Effector memory CD8-positive, alpha-beta T cell (primary cell): ENCODE measurements at places on chromosomes 1 and 21.

DNA sequence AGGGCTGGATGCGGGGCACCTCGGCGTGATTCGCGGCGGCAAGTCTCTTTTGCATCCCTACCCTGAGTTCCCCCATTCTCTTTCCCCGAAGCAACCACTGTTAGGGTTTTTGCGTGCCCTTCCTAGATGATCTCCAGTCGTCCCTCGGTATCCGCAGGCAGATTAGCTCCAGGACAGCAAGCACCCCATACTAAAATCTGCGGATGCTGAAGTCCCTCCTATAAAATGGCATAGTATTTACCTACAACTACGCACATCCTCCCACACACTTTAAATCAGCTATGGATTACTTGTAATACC is 22.8 kb upstream of the CFAP126 start:
- H3K27me3 ChIP-seq, result no peaks in the 10 kb centered on the region
- H3K4me3 ChIP-seq, result peak overlapping the region; percentile 82
- peaks cover 6% of the 10 kb centered on the region for H3K36me3 ChIP-seq
- no peak for DNase-seq
- H3K27ac ChIP-seq, result peak overlapping the region; percentile 93
- H3K4me1 ChIP-seq, result peaks cover 8% of the 10 kb centered on the region

- no peak overlapping the region for H3K27ac ChIP-seq
- H3K4me3 ChIP-seq, result no peak overlapping the region
- no peak for DNase-seq
- H3K27me3 ChIP-seq, result peaks cover 15% of the 10 kb centered on the region
- no peaks in the 10 kb centered on the region for H3K36me3 ChIP-seq
- H3K4me1 ChIP-seq, result no peaks in the 10 kb centered on the region
Measured at GRCh38 chr1:204174958-204175357, 8.8 kb upstream of the REN start.

DNA sequence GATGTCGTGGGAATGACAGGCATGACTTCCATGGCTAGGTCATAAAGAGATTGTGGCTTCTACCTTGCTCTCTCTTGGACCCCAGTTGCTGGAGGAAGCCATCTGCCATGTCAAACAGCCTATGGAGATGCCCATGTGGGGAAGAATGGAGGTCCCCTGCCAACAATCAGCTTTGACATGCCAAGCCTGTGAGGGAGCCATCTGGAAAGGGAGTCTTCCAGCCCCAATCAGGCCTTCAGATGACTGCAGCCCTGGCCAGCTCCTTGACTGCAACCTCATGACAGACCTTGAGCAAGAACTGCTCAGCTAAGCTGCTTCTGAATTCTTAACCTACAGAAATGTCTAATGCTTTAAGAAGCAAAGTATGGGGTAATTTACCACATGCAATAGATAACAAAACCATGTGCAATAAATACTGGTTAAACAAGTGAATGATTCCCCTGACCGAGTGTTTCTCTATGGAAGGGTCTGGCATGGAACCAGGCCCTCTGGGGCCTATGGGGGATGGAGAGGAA is 187.1 kb downstream of the HIVEP3 start:
- no peaks in the 10 kb centered on the region for H3K36me3 ChIP-seq
- no peaks in the 10 kb centered on the region for H3K27me3 ChIP-seq
- H3K4me1 ChIP-seq, result peaks cover 46% of the 10 kb centered on the region
- peak overlapping the region; percentile 13 for H3K27ac ChIP-seq

DNA sequence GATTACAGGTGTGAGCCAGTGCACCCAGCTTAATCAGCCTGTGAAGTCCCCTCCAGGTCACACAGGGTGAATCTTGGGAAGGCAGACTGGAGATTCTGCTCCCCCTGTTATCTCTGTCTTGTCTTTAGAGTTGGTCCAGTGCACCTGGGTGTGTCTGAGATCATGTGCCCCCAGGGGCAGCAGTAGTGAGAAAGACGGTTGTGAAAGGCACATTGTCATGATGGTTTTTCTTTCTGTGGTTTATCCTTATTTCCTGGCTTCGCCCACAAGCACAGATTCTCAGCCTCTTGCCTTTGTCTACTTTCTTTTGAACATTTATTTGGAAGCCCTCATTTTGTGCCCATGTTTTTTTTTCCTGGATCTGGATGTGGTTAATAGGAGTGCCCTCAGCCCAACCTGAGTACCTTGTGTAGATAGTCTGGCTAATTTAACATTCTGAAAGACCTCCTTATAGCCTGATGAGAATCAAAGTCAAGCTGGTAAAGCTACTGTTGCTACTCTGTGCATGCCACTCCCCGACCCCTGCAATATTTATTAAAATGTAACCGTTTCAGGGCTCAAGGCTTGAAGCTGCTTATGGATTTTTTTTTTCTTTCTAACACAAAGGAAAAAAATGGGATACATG is 23.7 kb downstream of the UCK2 start:
- no peak for DNase-seq
- H3K36me3 ChIP-seq, result peaks cover 2% of the 10 kb centered on the region
- peaks cover 28% of the 10 kb centered on the region for H3K4me1 ChIP-seq
- peak overlapping the region; percentile 40 for H3K4me3 ChIP-seq
- H3K27ac ChIP-seq, result no peak overlapping the region

DNA sequence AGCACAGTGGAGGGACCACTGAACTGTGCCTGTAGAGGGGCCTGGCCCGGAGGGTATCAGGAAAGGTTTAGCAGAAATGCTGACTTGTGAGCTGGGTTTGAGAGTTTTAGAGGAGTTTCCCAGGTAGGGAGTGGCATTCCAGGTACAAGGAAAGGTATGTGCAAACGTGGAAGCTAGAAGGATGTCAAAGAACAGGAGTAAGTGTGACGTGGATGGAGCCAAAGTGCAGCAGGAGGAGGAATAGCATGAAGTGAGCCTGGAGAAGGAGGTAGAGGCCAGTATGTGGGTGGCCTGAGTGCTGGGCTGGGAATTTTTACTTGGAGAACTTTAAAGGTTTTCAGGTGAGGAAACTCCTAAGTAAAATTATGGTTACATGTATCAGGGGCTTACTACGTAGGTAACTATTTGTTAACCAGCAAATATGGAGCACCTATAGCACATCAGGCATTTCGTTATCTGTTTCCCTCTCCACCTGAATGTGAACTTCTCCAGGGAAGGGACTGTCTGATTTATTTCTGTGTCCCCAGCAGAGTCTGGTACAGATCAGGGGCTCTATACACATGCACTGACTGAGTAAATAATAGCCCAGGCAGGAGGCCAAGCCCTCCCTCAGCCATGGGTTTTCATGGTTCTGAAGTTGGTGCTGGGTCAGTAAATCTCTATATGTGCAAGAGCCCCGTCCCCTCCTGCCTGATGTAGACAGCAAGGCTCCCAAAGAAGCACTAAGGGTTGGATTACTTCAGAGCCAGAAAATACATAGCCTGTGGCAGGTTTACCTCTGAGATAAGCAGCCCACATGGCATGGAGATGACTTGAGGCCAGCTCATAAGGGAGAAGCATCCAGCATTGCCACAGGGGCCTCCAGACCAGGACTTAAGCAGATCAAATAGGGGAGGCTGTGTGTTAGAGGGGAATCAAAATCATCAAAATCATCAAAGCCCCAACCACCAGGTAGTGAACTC is 43.4 kb downstream of the CDCP2 start:
- no peak overlapping the region for H3K27ac ChIP-seq
- no peaks in the 10 kb centered on the region for H3K27me3 ChIP-seq
- DNase-seq, result no peak
- peaks cover 4% of the 10 kb centered on the region for H3K36me3 ChIP-seq

GRCh38 chr1:197904126-197904787 is 1.8 kb downstream of the C1orf53 start:
- H3K36me3 ChIP-seq, result peaks cover 6% of the 10 kb centered on the region
- H3K4me3 ChIP-seq, result no peak overlapping the region
- peaks cover 13% of the 10 kb centered on the region for H3K4me1 ChIP-seq
- H3K27ac ChIP-seq, result no peak overlapping the region
